GM03348 (cell line): ENCODE measurements at places on chromosomes 6 and 20.
A peak's percentile ranks its signal among the peaks of the same experiment; 100 is the strongest.

DNA sequence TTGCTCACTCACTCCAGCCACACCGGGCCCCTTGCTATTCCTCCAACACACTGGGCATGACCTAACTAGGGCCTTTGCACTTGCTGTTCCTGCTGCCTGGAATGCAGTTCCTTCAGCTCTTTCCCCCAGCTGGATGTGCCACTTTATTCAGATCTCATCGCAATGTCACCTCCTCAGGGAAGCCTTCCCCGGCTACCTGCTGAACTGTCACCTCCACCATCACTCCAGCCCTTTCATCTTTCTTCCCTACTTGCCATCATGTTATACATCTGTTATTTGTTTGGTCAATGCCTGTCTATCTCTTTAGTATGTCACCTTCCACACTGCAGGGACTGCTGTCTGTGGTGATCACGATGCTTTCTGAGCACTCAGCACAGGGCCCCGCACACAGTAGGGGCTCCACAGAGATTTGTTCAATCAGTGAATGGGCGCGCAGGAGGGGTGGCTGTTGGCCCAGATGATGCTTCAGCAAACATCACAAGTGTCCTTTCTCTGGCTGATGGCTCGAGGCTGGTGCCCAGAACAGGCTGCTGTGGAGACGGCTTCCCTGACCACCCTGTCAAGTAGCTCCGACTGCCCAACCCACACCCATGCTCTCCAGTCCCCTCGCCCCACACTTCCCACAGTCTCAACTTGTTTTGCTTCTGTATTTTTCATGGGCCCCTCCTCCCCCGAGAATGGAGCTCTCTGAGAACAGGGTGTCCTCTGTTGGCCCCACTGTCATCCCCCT lies 31.8 kb downstream of the CEBPB start:
- no peak for DNase-seq

DNA sequence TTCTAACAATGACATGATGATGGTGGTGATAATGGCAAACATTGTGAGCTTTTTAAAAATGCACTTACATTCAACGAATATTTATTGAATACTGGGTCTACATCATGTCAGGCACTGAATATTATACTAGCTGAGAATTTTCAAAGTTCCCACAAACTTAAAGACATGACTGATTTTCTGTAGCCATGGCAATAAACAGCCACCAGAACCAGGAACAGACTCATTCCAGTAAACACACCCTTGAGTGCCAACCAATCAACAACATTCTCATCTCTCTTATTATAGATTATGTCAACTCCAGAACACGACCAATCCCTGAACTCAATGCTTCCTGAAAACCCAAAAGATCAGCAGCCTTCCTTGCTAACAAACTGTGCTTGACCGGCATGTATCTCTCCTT lies 212.4 kb upstream of the RUNX2 start:
- peak; percentile 6 for DNase-seq

GRCh38 chr6:14280006-14280510 lies 162.5 kb downstream of the CD83 start:
- DNase-seq = no peak

- no peak for DNase-seq
Observed at GRCh38 chr6:132612449-132613108, 11.5 kb downstream of the TAAR2 start.

GRCh38 chr6:47495954-47496545 lies 18.5 kb downstream of the CD2AP start:
- no peak for DNase-seq

DNA sequence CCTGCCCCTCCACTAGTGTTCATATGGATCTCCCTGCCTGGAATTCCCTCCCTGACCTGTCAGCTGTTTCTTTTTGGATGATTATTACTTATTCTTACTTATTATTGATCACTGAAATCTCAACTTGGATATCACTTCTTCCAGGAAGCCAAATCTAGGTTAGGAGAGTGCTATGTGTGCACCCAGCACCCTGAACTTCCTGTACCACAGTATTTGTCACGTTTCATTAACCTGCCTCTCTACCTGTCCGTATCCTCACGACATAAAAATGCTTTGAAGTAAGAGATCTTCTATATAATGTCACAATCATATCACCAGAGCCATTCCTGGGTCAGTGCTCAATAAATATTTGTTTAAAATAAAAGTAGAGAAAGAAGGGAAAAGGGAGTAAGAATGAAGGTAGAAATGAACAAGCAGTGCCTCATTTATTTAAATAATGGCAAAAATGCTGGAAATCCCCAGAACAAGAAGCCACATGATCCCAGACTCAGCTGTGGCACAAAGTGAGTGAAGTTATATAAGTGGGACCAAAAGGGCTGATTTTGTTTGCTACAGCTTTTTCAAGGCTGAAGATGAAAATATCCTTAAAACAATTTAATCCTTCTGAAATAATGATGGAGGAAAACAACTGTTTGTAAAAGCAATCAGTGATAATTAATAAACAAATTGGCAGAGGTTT lies 88.0 kb upstream of the MANEA start:
- no peak for DNase-seq

GRCh38 chr20:11652128-11652527 lies 265.6 kb upstream of the BTBD3 start:
- no peak for DNase-seq

DNA sequence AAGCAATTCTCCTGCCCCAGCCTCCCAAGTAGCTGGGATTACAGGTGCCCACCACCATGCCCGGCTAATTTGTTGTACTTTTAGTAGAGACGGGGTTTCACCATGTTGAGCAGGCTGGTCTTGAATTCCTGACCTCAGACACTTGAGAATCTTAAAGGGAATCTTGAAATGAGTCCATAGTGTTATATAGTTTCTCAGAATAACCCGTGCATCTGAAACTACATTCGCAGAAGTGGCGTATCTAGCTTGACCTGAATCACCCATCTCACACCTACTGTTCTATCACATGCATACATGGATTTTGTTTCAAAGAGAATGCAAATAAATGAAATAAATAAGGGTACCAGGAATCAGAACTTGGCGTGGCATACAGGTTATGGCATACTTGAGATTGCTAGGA lies 65.0 kb downstream of the NCOA7 start:
- DNase-seq = no peak

DNA sequence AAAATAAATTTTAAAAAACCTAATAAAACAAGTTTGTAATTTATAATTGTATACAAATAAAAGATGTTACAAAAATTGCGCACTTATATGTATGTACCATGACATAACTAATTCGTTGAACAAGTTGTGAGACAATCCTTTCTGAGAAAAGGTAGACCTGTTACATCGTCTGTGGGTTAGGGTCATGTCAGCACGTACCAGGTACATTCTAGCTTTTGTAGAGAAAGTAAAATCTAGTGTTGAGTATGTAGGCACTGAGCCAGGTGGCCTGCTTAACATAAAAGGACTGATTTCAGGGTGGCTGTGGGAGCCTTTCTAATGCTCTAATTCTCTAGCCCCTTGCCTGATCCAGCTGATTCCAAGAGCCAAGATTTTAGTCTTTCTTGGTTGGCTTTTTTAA lies 10.4 kb downstream of the RPL7L1 start:
- DNase-seq = no peak

DNA sequence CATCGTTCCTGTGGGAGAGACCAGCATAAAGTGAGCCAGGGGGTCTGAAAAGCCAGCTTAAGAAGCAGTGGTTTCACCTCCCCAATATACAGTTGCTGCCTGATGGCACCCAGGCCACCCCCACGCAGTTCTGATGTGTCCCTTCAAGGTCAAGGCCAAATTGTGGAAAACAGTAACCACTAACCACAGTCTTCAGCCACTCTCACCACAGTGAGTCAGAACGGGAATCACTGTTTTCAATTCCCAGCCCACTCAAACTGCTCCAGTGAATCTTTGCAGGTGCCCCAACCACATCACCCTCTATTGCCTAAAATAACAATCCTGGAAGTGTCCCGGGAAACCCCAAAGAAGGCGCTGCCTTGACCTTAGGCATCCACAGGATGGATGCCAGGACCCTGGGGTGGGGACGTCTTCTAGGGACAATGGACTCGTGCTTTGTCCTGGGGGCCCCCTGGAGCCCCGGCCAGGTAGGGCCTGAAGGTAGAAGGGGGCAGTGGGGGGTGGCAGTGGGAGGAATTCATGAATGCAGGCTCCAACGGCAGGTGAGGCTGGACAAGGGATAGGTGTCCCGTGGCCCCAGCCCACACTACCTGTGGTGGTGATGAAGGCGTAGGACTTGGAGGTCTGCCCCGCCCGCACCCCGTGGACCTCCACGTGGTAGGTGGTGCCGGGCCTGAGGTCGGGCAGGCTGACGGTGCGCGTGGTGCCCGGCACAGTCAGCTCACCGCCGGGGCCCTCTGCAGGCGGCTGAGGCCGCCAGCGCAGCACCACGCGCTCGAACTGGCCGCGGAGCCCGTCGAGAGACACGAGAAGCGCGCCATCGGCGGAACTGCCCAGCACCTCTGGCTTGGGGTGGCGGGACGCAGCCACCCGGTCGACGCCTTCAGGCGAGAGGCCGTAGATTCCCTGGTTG lies 22.2 kb downstream of the TNXB start:
- DNase-seq = peak; percentile 88

DNA sequence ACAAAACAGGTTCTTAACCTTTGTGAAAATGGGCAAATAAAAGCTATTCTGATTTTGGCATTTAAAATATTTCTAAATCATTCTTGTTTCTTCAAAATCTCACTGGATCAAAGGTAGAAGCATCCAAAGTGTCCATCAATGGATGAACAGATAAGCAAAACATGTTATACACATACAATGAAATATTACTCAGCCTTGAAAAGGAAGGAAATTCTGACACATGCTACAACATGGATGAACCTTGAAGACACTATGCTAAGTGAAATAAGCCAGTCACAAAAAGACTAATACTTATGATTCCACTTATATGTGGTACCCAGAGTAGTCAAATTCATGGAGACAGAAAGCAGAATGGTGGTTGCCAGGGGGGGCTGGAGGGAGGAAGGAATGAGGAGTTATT lies 45.9 kb downstream of the SNX14 start:
- no peak for DNase-seq

- no peak for DNase-seq
Observed at GRCh38 chr6:53517021-53517420, 27.9 kb downstream of the GCLC start.

DNA sequence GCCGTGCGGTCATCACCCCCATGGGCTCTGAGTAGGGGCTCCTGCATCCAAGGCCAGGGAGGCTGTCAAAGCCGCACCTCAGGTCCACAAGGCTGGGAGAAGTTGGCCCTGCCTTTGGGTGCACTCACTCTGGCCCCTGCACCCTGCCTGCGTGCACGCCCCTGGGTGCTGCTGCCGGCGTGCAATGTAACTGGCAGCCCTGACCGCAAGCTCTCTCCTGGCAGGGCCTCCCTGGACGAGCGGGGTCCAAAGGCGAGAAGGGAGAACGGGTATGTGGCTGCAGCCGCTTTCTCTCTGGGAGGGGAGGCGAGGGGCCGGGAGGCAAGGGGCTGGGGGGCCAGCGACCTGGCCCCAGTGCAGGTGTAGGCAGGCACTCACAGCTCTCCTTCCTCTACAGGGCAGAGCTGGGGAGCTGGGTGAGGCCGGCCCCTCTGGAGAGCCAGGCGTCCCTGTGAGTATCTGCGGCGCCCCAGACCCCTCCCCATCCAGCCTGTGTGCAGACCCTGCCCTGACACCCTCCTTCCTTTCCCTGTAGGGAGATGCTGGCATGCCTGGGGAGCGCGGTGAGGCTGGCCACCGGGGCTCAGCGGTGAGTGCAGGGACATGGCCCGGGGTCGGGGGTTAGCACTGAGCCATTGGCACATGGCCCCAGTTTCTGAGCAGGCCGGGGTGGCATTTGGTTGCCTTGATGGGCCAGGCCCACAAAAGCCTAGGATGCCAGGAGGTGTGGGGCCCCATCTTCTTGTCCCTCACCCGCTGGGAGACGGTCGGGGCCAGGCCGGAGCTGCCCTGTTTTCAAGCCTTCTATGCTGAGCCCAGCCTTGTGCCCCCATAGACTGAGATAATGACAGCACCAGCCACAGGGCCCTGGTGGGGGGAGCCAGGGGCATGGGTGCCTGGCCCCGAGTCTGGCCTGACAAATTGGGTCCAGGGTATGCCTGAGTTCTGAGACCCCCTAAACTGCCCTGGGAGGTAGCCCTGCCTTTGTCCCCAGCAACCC lies 12.7 kb downstream of the COL9A3 start:
- DNase-seq = no peak

- DNase-seq = no peak
Observed at GRCh38 chr6:2054516-2055067, 190.8 kb downstream of the GMDS start.

DNA sequence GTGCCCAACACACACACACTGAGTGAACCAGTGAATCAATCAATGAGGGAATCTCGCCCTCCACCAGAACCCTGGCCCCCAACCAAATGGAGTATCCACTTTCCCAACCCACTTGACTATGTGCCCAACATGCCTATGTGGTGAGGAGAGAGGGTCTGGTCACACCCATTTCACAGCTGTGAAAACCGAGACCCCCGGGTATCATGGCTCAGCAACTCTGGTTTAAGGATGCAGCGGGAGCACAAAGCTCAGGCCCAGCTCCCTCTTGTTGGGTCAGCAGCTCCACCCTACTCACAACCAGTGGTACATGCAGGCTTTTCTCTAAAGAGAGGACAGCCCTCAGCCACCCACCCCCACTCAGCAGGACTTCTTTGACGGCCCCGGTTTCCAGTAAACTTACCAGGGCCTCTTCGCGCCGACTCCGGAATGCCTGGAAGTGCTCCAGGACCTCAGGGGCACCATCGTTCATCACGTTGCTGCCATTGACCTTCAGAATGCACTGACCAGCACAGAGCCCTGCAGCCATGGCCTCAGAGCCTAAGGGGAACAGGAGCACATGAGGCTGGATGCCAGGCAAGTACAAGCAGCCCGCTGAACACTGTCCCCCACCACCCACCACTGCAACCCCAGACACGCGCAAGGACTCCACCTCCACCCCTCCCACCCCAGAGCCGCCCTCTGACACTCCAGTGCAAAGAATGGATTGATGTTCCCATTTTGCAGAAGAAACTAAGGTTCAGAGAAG lies 174.7 kb downstream of the PREX1 start:
- no peak for DNase-seq

DNA sequence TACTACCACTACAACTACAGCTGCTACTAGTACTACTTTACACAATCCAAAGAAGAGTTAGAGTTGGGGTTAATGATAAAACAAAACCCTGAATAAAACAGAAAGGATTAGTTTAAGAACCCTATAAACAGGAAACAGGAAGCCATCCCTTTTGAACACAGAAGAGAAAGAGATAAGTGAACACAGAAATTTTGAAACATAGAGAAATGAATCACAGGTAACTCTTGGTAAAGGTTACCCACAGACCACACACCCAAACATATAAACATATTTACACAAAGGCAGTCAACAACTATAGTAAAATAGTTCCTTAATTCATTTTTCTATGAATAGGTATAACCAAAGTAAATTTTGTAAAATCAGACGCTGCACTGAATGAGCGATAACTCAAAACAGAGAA lies 98.1 kb downstream of the RNGTT start:
- DNase-seq = no peak

GRCh38 chr20:3919352-3919751 lies 30.2 kb downstream of the PANK2 start:
- DNase-seq = peak; percentile 68

GRCh38 chr6:16179970-16180431 lies 51.1 kb downstream of the MYLIP start:
- no peak for DNase-seq

- DNase-seq = no peak
Observed at GRCh38 chr6:139530561-139530960, 156.1 kb upstream of the CITED2 start.
